Stimulated activated naive CD8-positive, alpha-beta T cell treated with anti-CD3 and anti-CD28 coated beads, Interleukin-15, Interleukin-2, amounts not matched to agents 100 U/mL and 50 U/mL, for 24 hours (primary cell): ENCODE measurements at places on chromosomes 4 and X.
A peak's percentile ranks its signal among the peaks of the same experiment; 100 is the strongest.

- no peak for DNase-seq
Observed at GRCh38 chr4:70746179-70746839, 24.5 kb downstream of the RUFY3 start.

DNA sequence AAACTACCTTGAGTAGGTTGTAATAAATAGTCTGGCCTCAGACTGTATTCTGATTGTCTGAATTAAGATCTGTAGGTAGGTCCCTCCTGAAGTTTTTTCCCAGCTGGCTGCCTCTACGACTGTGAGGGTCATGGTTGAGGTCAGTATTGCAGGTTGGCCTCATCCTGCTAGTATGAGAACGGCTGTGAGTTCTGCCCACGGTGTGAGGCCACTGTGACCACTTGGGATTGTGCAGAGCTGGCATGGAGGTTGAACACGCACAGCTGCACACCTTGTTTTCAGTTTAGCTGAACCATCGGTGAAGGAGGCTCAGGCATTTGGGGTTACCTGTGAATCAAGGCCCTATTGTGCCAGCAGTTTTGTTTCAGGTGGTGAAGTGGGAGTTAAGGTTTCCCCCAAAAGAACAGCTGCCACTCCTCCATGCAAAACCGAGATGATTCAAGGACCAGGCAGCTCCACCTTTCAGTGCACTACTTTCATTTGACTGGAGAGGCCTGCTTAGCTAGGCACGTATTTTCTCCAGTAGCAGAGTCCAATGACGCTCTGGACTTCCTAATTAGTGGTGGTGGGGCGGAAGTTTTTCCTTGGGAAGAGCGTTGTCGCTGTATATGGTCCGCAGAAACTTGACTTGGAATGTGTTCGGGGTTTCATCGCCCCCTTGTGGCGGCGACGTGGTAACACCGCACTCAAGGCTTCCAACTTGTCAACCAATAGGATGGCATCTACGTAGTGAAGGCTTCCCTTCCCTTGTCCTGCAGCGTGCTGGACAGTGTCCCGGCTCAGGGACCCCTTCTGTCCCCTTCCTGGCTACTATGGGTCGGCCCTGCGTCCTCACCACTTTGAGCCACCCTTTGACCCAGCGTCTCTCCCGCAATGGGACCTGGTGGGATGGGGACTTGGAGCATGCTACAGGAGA, 13.8 kb downstream of the CMC4 start:
- DNase-seq, result peak; percentile 37

DNA sequence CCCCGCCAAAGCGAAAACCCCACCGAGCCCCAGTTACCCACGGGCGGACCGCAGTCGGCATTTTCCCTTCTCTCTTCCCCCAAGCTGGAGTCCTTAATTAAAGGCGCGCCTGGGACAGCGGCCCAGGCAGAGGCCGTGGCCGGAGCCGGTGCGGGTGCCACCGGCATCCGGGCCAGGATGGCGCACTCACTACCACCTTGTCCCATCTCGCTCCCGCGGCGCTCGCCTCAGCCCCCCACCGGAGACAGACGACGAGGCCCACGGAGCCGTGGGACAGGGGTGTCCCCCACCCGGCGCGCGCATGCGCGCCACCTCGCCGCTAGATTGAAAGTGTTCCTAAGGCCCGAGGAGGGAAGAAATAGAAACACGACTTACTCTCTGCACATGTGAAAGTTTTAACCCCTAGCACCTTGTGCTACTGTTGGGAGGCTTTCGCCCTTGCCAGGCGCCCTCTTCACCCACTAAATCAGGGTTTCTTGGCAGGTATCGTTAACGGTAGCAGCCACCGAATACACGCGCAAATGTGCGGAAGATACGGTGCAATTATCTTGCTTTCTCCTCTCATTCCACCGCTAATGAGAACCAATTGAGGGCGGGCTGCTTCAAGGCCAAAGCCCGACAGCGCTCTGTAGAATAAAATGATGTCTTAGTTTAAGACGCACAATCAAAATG, 64.3 kb upstream of the CCDC160 start:
- DNase-seq, result peak; percentile 49

- no peak for DNase-seq
Observed at GRCh38 chr4:168541266-168541953, 44.6 kb downstream of the PALLD start.

DNA sequence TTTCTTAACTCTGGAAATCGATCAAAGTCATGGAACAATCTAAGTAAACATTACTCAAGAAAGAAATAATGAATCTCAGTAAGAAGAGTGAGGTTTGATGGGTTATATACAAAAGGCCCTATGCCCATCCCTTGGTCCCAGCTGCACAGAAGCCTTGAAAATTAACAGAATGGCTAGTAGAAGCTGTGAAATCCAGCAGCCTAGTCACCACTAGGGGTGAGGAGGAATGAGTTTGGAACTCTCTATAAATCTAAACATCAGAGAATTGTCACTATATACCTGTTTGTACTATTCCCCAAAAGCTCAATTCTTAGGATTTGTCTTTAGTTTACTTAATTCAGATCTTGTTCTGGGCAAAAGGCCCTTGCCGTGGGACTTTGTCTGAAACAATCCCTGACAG, 313.9 kb upstream of the GRID2 start:
- DNase-seq, result no peak

DNA sequence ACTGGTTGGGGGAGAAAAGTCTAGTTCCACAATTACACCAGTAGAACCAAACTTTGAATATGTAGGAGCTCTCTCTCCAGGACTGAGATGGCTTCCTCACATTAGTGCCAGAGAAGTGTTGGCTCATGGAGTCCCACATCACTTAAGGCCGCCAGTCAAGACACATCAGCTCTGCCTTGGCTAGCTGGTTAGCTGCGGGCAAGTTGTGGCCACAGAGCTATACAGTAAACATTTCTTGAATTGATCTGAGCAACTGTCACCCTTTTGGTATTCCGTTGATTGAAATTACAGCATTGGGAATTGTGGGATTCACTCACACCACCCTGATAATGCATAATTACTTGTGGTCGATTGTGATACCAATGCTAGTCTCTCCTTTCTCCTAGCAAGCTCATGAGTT, 76.2 kb downstream of the LNX1 start:
- DNase-seq, result no peak

DNA sequence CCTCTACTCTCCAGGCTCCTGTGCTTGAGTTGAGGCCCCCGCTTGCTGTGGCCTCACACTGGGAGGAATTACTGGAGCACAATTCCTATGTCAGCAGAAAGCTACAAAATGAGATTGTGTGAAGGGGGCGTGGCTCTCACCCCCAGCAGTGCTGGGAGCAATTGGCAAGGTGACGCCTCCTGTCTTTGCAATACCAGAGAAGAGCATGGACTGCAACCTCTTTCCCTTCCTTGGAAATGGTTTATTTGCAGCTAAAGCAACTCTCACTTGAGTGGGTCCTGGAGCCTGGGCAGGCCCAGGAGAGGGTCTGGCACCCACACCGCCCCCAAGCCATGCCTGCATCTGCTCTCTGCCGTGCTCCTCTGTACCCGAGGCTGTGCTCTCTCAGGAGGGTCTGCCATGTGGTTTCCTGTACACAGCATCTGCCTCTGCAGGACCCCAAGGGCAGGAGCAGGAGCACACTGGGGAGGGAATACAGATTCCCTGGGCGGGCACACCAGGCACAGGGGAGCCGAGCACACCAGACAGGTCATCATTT, 32.9 kb upstream of the HGFAC start:
- DNase-seq, result no peak

DNA sequence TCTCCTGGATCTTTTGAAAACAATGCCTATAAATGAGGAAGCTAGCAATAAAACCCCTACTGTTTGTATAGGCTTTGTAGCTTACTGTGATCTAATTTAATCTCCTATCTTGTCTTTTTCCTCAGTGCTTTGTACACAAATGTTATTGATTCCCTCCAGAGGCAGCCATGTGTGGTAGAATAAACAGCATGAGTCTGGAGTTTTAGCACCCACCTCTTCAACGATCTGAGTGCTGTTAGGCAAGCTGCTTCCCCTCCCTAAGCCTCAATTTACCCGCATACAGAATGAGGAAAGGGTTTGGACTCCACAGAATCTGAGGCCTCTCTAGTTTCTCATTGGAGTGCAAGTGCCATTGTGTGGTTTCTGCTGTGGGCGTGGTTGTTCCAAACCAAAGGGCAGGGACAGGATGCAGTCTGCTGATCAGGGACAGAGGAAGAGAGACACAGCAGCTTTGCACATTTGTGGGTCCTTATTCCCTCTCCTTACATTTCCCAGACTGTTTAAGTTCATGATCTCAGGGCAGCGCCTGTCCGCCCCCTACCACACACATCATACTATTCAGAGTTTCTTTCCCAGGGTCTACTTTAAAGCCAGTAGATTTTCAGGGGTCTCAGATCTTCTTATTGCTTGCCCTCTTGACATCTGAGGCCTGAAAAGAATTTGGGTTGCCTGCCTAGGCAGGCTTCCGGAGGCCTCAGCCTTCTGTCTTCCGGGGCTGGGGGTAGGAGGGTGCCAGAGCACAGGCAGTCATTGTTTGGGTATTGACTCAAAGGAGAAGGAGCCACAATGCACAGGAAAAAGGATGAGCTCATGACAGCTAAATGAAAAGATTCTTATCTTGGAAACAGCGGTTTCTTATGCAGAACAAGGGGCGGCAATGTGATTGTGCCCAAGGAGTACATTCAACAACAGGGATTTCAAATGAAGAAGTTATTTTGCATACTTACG, 114.9 kb upstream of the TEX13D start:
- peak; percentile 61 for DNase-seq

DNA sequence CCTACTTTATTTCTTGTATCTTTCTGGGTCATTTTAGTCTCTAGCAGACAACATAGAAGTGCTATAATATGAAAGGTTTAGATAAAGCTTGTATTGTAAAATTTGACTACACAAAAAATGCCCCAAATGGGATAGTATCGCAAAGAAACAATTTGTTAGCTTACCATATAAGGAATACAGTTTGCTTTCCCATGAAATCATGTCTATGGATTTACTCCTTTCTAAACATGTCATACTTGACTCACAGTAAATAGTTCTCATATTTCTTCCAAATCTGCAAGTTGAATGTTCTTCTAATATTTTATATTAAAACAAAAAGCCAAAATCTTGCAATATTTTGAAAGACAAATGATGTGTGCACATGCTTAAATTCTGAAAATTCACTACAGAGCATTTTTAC, 103.9 kb downstream of the PPA2 start:
- no peak for DNase-seq

DNA sequence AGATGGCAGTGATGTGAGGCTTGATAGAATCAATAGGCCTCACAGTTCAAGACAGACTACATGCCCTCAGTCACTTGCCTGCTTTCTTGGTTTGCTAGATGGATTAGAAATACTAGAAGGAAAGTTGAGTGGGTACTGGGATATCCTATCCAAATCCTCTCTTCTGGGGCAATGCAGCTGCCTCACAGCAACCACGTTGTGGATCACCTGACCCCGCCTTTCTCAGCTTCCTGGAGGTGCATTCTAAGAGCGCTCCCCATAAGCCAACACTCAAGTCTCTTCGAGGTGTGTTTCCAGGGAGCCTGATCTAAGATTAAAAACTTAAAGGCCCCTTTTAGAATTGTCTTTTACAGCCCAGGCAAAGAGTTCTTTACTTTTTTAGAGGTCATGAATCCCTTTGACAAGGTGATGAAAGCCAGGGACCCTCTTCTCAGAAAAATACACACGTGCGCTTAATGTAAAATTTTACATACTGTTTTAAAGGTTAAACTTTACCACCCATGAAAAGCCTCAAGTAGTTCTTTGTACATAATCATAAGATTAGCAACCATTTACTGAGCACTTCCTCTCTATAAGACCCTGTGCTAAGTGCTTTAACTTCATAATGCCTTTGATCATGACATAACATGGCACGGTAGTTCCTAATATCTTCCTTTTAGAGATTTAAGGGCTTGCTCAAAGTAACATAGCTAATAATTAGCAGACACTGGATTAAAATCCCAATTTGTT, 840 bp upstream of the RPL34 start:
- peak; percentile 51 for DNase-seq

- DNase-seq, result no peak
Observed at GRCh38 chrX:123310112-123310511, 126.0 kb downstream of the GRIA3 start.

GRCh38 chrX:107448998-107449835, at the start of gene FRMPD3:
Gene FRMPD3, plus strand, starts transcription at chrX:107449652. Its CDS starts 76,937 bp downstream, at chrX:107526589.
- no peak for DNase-seq

- DNase-seq, result no peak
Observed at GRCh38 chr4:123676890-123677229, 280.3 kb downstream of the SPRY1 start.

GRCh38 chr4:83436680-83437079, 18.9 kb downstream of the HELQ start:
- no peak for DNase-seq

- peak; percentile 53 for DNase-seq
Observed at GRCh38 chr4:48341776-48342605, 662 bp downstream of the SLAIN2 start.

DNA sequence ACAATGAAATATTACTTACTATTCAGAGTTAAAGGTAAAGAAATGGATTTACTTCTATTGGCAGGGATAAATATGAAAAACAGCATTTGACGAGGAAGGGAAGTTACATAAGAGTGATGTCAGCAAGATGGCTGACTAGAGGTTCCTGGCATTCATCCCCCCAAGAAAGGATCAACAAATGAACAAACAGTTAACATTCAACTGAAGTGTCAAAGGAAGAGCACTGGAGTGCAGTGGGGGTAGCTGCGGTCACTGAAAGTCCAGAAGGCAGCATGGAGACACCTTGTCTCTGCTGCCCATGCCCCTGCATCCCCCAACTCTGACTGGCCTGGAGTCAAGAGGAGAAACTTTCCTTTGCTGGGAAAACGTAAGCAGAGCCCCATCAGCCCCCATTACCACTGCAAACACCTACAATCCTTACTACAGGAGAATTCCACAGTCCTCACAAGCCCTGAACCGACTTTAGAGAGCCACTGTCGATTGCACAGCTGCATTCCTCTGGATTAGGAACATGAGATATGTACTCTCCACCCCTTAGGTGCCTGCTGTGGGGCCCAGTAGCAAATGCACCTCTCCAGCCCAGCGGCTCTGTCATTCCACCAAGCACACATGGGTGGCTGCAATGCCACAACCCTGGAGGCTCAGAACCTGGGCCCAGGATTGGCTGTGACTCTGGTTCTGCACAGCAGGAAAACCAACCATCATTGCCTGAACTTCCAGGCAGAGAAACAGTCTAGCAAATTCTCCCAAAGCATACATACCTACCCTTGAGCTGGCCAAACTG, 79.5 kb downstream of the CBR4 start:
- DNase-seq, result no peak

DNA sequence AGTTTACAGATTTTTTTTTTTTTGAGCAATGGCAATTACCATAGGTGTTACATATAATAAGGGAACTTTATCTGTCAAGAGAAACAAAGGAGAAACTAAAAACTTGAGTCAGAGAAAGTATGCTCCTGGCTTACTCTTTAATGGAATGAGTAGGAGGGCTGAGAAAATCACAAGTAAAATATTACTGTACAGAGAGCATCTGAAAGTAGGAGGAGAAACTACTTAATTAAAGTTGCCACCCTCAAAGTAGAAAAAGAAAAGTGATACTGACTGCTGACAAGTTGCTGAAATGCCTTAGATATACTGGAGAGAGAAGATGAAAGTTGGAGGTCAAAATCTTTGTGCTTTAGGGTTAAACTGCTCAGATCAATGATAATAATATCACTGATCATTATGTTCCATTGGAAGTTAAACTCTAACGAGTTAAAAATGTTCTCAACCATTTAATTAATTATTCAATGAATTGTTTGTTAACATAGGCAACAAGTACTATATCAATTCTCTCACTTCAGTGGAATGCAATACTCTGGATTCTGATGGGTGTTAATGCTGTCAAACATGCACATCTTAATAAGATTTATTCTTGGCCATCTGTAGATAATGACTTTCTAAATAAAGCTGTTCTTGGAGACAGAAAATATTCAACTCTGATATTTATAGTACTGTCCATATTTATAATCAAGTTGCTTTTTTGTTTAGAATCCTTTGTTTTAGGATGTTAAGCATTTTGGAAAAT, 61.2 kb upstream of the CAMK2D start:
- no peak for DNase-seq

GRCh38 chr4:176492646-176493302, 173.0 kb downstream of the SPCS3 start:
- DNase-seq, result no peak
